ENCODE measurements at places on chromosomes 7 and 10.

DNA sequence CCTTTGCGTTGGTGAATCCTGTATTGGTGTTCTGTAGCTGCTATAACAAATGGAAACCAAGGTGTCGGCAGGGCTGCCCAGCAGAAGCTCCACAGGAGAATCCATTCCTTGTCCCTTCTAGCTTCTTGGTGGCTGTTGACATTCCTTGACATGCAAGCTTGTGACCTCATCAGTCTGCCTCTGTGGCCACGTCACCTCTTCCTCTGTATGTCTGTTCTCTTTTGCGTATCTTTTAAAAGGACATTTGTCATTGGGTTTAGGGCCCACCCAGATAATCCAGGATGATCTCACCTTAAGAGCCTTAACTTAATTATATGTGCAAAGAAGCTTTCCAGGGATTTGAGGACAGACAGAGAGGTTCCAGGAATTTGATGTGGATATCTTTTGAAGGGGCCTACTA, 15.3 kb upstream of the ZCCHC24 start:
- DNase-seq, result no peak
- no peak overlapping the region for H3K4me3 ChIP-seq
- no peak overlapping the region for H3K27ac ChIP-seq
- peaks cover 2% of the 10 kb centered on the region for H3K4me1 ChIP-seq
- H3K27me3 ChIP-seq, result peaks cover 12% of the 10 kb centered on the region

- peaks cover 6% of the 10 kb centered on the region for H3K36me3 ChIP-seq
- peaks cover 28% of the 10 kb centered on the region for H3K4me1 ChIP-seq
- no peaks in the 10 kb centered on the region for H3K27me3 ChIP-seq
- H3K4me3 ChIP-seq, result no peak overlapping the region
These were observed 82.6 kb upstream of the GLI3 start for GRCh38 chr7:42319631-42320030.

DNA sequence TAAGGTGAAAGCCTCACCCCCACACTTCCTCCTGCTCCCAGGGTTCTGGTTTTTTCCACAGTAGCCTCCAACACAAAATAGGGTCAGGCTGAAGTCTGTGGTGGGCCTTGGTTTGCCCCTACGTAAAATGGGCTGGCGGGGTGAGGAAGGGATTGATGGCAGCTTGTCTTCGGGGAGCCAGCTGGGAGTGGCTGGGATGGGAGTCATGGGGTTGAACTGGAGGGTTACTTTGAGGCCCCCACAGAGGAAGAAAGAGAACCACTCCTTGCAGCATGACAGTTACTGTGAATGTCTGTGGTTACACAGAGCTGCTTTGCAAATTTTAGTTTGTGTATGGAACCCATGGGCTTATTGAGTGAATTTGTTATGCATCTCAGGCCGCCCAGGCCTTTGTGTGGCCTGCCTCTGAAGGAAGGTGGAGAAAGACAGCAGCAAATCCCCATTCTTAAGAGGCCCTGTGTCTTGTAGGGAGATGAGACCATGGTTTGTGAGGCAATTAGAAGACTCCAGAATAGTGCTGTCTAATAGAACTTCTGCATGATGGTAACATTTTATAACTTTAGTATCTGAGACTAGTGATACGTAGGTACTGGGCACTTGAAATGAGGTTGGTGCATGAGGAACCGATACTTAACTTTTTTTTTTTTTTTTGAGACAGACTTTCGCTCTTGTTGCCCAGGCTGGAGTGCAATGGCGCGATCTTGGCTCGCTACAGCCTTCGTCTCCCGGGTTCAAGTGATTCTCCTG, 8.1 kb downstream of the TRIM8 start:
- H3K4me3 ChIP-seq, result no peak overlapping the region
- no peaks in the 10 kb centered on the region for H3K27me3 ChIP-seq
- H3K36me3 ChIP-seq, result peaks cover 11% of the 10 kb centered on the region
- DNase-seq, result no peak
- no peak overlapping the region for H3K27ac ChIP-seq

GRCh38 chr10:67050415-67050814, 124.6 kb downstream of the LRRTM3 start:
- H3K36me3 ChIP-seq, result no peaks in the 10 kb centered on the region
- H3K4me3 ChIP-seq, result no peak overlapping the region
- no peak for DNase-seq
- no peak overlapping the region for H3K27ac ChIP-seq
